ENCODE measurements at places on chromosomes 6 and 20. TPM values are rescaled to one million over a fixed set of nuclear protein-coding genes. Genes with fewer than 3 reads are reported as not detected.

- DNase-seq = no peak
Observed at GRCh38 chr20:37421988-37422387, 76.0 kb downstream of the SRC start.

GRCh38 chr6:68572975-68573374 is 62.1 kb upstream of the ADGRB3 start:
- no peak for DNase-seq

DNA sequence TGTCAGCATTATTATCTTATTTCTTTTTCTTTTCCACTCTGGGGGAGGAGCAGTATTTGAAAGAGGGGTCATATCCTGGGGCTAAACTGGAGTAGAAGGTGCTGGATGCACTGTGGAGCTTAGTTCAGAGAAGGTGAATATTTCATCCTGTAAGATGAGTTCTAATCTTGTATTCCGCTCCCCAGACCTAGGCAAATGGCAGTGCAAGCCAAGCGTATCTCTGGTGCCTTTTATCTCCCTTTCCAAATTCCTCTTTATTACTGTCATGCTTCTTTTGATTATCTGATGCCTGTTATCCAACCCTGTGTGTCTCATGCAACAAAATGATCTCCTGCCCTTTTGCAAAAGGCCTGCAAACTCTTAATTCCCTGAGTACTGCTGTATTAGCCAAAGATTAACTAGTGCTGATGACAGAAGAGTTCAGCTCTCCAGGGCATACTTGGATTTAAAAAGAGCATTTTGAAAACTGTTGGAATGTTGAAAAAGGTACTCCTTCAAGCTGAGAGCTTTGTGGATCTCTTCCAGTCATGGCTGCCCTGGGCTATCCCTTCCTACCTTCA is 138.0 kb downstream of the CARMIL1 start:
- no peak for DNase-seq

DNA sequence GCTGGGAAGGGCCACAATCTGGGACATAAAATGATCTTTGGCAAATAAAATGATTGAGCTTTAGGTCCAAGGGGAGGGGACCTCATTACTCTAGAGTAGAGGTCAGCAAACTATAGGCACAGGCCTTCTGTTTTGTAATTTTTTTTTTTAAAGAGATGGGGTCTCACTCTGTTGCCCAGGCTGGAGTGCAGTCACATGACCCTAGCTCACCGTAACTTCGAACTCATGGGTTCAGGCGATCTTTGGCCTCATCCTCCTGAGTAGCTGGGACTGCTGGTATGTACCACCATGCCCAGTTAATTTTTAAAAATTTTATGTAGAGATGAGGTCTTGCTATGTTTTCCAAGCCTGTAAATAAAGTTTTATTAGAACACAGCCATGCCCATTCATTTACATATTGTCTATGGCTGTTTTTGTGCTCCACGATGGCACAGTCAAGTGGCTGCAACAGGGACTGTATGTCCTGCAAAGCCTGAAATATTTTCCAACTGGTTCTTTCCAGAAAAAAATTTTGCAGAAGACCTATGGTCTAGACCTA is 82.1 kb downstream of the ELOVL5 start:
- no peak for DNase-seq

PCED1A gene
- total RNA-seq = 10.2 TPM

ENTPD6 gene
- 130 TPM for total RNA-seq

VPS16 gene
- 15.8 TPM for total RNA-seq

OR2H1 gene
- total RNA-seq = not detected

DNAJC5 gene
- total RNA-seq = 47.3 TPM
